Stimulated activated CD8-positive, alpha-beta memory T cell treated with anti-CD3 and anti-CD28 coated beads, Interleukin-4, amount 100 ng/mL, for 1 hour (primary cell): ENCODE measurements at places on chromosomes 11 and 22.

GRCh38 chr11:94851864-94852636 lies 83.9 kb downstream of the AMOTL1 start:
- DNase-seq: no peak

- DNase-seq: no peak
Measured at GRCh38 chr11:46378811-46379481, 2.5 kb upstream of the MDK start.

- no peak for DNase-seq
Measured at GRCh38 chr11:64586366-64586765, 4.7 kb upstream of the SLC22A12 start.

- DNase-seq: no peak
Measured at GRCh38 chr11:71940561-71941219, 11.8 kb downstream of the RNF121 start.

DNA sequence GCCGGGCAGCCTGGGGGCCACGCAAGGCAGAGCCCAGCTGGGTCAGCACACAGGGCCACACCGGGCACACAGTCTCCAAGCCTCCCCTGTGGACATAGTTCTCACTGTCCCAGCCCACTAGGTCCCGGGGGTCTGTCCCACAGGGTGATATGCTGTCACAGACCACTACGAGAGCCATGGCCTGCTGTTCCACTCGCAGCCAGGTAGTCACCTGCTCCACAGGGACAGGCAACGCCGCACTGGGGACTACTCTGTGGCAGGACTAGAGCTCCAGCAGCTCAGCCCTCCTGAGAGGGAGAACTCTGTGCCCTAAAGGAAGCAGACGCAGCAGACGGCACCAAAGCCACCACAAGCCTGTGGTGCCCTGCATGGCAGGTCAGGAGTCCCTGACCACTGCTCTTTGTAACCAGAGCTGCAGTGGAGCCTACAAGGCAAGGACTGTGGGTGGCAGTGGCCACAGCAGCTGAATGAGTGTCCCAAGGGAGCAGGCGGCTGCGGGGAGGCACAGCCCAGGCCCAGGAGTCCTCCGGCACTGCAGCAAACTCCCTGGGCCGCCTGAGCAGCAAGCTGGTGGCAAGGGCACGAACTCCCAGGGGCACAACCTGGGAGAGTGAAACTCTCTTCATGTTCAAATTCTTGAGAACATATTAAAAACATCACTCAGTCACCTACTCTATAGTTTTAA lies 171.2 kb upstream of the GRK3 start:
- DNase-seq: no peak

DNA sequence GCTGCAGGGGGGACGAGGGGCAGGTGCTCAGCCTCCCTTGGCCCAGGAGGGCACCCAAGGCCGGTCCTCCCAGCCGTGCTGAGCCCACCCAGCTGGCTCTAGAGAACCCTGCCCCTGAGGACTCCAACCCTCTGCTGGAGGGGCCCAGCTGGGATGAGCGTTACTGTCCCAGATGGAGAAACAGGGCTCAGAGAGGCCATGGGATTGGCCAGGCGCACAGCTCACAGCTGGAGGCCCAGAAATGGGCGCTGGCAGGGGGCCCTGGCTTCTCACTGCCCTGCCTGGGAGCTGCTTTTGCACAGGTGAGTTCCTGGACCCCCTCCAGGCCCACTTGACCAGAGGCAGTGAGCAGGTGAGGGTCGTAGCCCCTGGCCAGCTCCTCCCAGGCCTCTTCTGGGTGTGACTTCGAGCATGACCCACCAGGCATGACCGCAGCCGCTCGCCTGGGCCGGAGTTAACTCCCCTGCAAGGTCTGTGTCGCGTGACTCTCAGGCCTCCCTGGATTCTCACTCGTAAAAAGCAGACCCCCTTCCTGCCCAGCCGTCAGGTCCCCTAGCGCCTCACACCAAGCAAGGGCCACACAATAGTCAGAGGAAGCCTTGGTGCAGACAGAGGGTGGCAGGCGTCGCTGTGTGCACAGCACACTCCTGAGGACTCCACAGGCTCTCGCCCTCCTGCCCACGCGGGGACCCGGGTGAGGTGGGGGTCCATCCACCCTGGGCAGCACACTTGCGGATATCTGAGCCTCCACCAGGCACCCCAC lies 19.7 kb upstream of the IL17REL start:
- DNase-seq: no peak

DNA sequence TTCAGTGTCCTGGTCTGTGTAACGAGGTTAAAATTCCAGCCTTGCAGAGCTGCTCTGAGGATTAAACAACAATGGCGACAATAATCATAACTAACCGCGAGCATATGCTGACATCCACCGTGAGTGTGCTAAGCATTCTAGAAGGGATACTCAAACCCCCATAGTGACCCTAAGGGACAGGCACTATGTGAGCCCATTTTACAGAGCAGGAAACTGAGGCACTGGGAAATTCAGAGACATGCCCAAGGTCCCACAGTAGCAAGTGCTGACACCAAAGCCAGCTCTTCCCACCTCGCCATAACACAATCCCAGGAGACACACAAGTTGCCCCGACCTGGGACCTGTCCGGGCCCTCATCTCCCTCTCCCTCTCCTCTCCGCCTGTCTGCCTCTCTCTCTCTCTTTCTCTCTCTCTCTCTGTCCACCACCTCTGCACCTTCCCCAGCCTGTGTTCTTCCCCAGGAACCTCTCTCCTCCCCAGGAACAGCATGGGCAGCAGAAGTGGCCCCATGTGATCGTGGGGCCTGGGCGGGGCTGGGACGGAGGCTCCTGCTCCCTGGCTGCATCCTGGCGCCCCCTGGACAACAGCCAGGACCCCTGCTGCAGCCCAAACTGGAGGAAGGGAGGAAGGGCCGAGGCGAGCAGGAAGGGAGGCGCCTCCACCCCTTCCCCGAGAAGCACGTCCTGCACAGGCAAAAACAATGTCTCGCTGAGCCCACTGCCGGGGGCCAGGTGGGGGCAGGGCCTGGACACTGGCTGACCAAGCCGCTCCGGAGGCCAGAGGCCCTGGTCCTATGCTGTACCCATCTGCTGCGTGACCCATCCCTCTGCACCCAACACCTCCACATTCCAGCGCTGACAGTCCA lies 14.8 kb upstream of the MFNG start:
- no peak for DNase-seq

- DNase-seq: no peak
Measured at GRCh38 chr11:24240496-24241175, 256.2 kb upstream of the LUZP2 start.

DNA sequence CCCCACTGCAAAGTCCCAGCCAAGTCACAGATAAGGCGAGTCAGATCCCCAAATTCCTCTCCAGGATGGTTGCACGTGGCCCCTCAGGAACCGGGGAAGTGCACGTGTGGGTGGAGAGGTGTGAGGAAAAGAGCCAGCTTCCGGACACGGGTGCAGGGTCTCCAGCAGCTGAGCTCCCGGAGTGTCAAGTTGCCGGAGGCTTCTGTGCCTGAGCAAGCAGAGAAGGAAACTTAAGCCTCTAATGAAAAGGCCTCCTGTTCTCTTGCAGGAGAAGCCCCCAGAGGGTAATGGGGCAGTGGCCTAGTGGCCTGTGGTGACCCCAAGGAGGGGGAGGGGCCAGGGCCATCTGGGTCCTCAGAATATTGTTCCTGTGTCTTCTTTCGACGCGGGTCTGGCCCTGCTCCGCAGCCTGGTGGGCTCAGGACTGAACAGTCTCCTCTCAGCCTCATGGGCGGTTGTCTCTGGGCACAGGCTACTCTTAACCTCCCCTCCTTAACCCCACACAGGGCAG lies 147.9 kb downstream of the FEZ1 start:
- DNase-seq: no peak

DNA sequence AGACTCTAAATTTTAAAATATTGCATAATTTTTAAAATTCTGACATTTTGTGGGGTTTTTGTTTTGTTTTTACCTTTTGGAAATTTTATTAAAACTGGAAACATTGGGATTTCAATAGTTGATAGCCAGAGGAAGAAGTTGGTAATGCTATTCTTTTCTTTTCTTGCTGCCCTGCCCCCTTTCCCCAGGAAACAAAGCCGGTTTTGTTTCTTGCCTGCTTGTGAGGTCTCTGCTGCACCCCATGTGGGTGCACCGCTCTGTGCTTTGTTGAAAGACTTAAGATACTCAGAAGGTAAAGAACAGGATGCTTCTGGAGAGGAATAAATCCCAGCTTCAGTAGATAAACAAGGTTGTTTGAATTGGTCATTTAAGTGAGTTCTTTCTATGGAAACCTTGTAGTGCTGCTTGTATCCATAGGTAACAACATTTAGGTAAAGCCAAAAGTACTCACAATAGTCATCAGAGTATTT lies 87.5 kb downstream of the YAP1 start:
- no peak for DNase-seq

DNA sequence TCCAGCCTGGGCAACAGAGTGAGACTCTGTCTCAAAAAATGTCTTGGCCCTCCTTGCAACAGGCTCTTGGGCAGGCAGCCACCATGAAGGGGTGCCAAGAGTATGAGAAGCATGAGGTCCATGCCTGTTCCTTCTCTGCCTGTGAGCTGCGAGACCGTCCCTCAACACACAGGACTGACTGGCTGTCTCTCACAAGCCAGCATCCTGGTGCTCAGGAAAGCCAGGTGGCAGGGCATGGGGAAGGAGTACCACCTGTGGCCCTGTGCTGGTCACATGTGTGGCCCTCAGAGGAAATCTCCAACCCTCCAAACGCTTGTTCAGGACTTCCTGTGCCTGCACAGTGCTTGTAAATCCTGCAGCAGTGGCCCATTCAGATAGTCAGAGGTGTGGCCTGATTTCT lies 83.2 kb downstream of the ATXN10 start:
- DNase-seq: no peak

- DNase-seq: no peak
Measured at GRCh38 chr11:115471367-115471766, 32.8 kb downstream of the CADM1 start.

GRCh38 chr22:46373921-46374662 lies 38.6 kb downstream of the TRMU start:
- DNase-seq: no peak

DNA sequence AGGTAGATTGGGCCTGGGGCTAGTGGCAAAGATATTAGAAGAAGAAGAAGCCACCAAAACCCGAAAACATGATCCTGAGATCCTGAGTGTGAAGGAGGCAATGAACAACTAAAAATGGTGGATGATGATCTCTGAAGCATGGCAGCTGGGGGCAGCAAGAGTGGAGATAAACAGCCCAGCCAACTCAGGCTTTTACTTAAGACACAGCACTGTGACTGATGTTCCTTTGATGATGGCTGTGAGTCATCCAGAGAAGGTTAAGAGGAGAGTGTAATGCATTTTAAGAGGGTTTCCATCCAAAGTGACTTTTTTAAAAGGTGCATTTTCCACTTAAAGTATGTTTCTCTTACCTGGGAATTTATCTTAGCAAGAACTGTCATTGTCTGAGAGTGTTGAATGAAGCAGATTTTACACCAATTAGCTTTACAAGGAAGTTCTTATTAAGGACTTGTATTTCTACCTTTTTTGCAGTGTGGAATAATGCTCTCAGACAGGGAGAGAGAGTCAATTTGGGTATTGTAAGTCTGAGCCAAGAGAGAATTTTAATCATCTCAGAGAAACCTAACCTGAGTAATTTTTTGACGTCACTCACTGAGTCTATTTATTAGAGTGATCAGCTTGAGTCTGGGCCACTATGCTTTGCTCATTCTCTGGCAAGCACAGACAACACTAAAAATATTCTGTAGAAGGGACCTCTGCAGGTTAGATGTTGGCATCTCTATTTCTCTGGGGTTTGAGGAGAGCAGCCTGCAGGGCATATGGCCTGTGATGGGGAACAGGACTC lies 14.1 kb upstream of the CALCB start:
- no peak for DNase-seq

DNA sequence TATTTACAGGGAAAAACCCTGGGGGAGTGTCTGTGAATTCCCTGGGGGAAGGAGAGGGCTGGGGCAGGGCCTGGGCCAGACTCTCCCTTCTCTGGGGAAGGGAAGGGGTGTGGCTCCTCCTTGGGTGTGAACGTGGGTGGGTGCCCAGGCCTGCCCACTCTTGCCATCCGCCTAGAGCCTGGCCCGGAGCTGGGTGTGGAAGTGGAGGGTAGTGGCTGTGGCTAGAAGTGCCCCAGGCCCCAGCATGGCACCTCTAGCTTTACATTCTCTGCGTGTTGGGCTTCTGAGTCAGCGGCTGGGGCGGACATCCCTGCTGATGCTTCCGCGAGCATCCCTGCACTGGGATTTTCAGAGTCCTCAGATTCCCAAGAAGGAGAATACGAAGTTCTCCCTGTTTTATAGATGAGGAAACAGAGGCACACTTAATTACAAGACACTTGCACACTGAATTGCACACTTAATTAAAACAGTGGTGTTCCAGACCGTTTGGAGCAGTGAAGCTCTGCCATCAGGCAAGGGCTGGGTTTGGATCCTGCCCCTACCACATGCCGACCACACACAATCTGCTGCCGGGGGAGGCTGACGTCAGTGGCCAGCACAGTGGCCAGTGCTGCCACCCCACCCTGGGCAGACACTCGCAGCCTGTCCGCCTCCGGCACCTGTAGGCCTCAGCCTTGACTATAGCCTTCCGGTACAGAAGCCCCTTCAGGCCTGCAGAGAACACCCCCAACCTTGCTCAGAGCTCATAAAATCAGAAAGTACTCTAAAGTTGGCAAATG lies 7.6 kb downstream of the BAD start:
- DNase-seq: no peak

GRCh38 chr11:128042290-128042751 lies 545.0 kb downstream of the ETS1 start:
- DNase-seq: no peak

- DNase-seq: no peak
Measured at GRCh38 chr11:47551086-47551485, 1.8 kb downstream of the CELF1 start.

- DNase-seq: no peak
Measured at GRCh38 chr11:76628408-76628947, 42.1 kb downstream of the LRRC32 start.
